Activated T-helper 17 cell treated with anti-CD3 and anti-CD28 coated beads, Interleukin-2, amount 50 U/mL, for 72 hours (primary cell): ENCODE measurements at places on chromosomes 3 and 15.

- H3K4me3 ChIP-seq = no peak overlapping the region
- H3K27ac ChIP-seq = no peak overlapping the region
- H3K36me3 ChIP-seq = no peaks in the 10 kb centered on the region
- peaks cover 10% of the 10 kb centered on the region for H3K27me3 ChIP-seq
Measured at GRCh38 chr3:99753268-99753975, 64.2 kb upstream of the CMSS1 start.

DNA sequence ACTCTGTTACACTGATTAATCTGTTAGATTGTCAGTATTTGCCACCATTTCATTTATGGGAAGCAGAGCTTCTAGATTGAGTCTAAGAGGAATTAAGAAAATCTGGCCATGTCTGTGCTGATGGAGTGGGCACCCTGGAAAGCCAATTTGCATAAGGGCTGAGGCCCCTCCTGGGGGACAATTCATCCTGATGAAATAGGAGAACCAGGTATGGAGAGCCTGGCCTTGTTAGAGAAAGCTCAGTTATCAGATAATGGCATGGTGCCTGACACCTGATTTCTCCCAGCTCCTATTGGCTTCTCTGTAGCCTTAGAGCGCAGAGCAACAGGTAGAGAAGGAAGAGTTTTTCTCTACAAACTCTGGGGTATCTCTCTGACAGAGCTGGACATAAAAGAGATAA is 114.2 kb downstream of the EBLN2 start:
- H3K4me3 ChIP-seq = no peak overlapping the region
- H3K36me3 ChIP-seq = no peaks in the 10 kb centered on the region
- H3K27ac ChIP-seq = no peak overlapping the region
- ATAC-seq = no peak
- no peaks in the 10 kb centered on the region for H3K4me1 ChIP-seq

DNA sequence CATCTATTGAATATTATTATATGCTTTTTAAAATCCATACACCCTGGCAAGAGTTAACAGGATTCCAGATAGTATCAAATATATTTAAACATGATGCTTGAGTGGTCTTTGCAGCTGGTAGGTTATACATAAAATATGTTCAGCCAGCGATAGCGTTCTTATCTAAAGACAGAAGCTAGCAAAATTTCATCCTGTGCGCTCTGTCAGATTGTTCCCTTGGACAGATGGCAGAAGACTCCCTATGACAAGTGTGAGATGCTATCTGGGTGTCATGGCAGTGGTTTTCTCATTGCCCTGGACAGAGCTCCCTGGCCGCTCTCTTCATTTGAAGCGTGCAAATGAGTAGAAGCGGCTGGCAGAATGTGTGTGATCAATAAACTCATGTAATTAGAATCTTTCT is 175.2 kb upstream of the SOX14 start:
- no peaks in the 10 kb centered on the region for H3K4me1 ChIP-seq
- no peak overlapping the region for H3K4me3 ChIP-seq
- no peaks in the 10 kb centered on the region for H3K27me3 ChIP-seq
- H3K36me3 ChIP-seq = no peaks in the 10 kb centered on the region

DNA sequence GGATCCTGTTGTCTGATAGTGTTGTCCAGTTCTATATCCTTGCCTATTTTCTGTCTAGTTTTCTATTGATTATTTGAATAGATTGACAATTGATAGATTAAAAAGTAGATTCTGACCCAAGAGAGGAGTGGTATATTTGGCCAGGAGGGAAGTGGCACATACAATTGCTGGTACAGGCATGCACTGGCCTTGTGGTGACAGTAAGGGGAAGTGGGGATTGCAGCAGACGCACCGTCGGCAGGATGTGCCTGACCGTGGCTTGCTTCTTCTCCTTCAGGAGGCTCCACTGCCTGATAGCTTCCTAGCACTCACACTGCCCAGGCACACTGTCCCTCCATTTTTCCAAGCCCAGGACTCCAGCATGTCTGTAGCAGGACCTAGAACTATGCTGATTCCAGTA is 10.5 kb downstream of the GABRG3 start:
- H3K4me3 ChIP-seq = no peak overlapping the region
- H3K27ac ChIP-seq = no peak overlapping the region
- H3K27me3 ChIP-seq = no peaks in the 10 kb centered on the region
- H3K36me3 ChIP-seq = no peaks in the 10 kb centered on the region

DNA sequence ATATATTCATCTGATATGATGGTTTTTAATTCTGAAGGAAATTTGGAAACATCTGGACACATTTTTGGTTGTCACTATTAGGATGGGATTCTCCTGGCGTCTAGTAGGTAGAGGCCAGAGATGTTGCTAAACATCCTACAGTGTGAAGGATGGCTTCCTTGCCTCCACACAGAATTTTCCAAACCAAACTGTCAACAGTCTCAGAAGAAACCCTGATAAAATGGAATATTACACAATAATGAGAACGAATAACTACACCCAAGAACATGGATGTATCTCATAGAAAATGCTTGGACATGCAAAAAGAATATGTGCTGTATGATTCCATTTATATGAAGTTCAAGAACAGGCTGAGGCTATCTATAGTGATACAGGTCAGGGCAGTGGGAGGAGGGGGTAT is 79.8 kb upstream of the PSMD6 start:
- no peaks in the 10 kb centered on the region for H3K36me3 ChIP-seq
- H3K27ac ChIP-seq = no peak overlapping the region
- ATAC-seq = no peak
- no peak overlapping the region for H3K4me3 ChIP-seq
- H3K27me3 ChIP-seq = peaks cover 16% of the 10 kb centered on the region

DNA sequence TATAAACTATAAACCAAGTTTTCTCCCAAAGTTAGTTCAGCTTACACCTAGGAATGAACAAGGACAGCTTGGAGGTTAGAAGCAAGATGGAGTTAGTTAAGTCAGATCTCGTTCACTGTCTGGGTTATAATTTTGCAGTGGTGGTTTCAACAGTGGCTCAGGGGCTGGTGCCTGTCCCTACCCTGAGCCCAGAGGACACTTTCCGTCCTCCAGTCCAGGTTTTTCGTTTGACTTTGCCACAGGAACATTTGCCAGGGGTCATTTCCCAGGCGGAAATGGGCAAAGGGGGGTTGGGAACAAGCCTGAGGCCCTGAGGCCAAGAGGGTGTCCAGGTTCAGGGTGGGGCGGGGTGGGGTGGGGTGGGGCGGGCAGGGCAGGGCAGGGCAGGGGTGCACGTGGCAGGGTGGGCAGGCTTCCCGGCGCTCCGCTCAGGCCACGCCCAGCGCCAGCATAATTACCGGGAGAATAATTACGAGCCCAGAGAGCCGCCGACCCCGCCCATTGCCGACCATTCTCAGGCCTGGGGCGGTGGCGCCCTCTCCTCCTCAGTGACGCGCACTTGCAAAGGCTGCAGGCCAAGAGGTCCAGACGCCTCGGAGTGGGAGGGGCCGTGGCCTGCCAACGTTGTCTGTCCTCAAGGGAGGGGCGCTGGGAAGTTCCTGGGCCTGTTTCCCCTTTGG is 70.4 kb downstream of the KLF13 start:
- no peak overlapping the region for H3K4me3 ChIP-seq
- no peak for ATAC-seq
- H3K4me1 ChIP-seq = no peaks in the 10 kb centered on the region
- no peaks in the 10 kb centered on the region for H3K36me3 ChIP-seq

- no peaks in the 10 kb centered on the region for H3K4me1 ChIP-seq
- H3K27me3 ChIP-seq = no peaks in the 10 kb centered on the region
- ATAC-seq = no peak
- no peaks in the 10 kb centered on the region for H3K36me3 ChIP-seq
Measured at GRCh38 chr3:172953571-172953970, 187.5 kb downstream of the SPATA16 start.

DNA sequence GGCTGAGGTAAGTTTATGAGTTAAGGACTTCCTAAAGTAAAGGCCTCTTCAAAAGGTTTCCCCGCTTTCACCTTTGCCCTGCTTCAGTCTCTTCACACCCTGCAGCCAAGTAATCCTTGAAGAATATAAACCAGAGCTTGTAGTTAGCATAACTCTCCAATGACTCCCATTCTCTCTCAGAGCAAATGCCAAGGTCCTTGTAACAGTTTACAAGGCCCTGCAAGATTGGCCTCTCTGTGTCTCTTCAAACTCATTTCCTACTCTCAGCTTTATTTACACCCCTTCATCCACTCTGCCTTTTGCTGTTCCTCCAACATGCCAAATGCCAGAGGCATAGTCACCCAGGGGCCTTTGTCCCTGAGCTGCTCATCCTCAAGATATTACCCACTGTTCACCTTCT is 60.5 kb upstream of the MME start:
- no peak for ATAC-seq
- H3K36me3 ChIP-seq = no peaks in the 10 kb centered on the region
- H3K4me1 ChIP-seq = no peaks in the 10 kb centered on the region
- H3K27ac ChIP-seq = no peak overlapping the region
- H3K27me3 ChIP-seq = no peaks in the 10 kb centered on the region
